ENCODE measurements at places on chromosomes 11 and 22.

DNA sequence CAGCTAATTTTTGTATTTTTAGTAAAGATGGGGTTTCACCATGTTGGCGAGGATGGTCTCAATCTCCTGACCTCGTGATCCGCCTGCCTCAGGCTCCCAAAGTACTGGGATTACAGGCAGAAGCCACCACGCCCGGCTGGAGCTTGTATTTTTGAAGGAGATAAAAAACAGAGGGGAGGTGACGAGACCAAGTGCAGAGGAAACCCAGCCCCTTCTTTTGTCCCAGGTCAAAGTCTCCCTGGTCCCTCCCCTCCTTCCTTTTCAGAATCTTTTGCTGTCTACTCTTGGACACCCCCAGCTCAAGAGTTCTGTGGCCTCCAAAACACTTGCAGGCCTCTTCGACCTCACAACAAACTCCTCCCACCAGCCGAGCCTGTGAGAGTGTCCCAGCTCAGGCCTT lies 12.2 kb upstream of the TMEM184B start:
- no peak for DNase-seq
- H3K36me3 ChIP-seq, result no peaks in the 10 kb centered on the region
- H3K27ac ChIP-seq, result no peak overlapping the region
- no peaks in the 10 kb centered on the region for H3K27me3 ChIP-seq
- no peaks in the 10 kb centered on the region for H3K4me1 ChIP-seq

- no peak overlapping the region for H3K4me3 ChIP-seq
- peak overlapping the region; percentile 25 for H3K27ac ChIP-seq
- DNase-seq, result peak; percentile 46
- no peaks in the 10 kb centered on the region for H3K36me3 ChIP-seq
These were observed 32.0 kb upstream of the LINC01488 start for GRCh38 chr11:69449320-69450063.

- no peak overlapping the region for H3K27ac ChIP-seq
- no peaks in the 10 kb centered on the region for H3K36me3 ChIP-seq
- no peaks in the 10 kb centered on the region for H3K27me3 ChIP-seq
- peaks cover 5% of the 10 kb centered on the region for H3K4me1 ChIP-seq
- no peak overlapping the region for H3K4me3 ChIP-seq
These were observed 10.4 kb upstream of the ZNF74 start for GRCh38 chr22:20383538-20383937.

- H3K4me3 ChIP-seq, result no peak overlapping the region
- no peak overlapping the region for H3K27ac ChIP-seq
- DNase-seq, result no peak
- H3K36me3 ChIP-seq, result no peaks in the 10 kb centered on the region
These were observed 72.0 kb downstream of the TP53I11 start for GRCh38 chr11:44878711-44879110.

- H3K27me3 ChIP-seq, result no peaks in the 10 kb centered on the region
- DNase-seq, result peak; percentile 37
- peaks cover 5% of the 10 kb centered on the region for H3K4me1 ChIP-seq
- H3K27ac ChIP-seq, result no peak overlapping the region
- no peaks in the 10 kb centered on the region for H3K36me3 ChIP-seq
- no peak overlapping the region for H3K4me3 ChIP-seq
These were observed 18.5 kb downstream of the SPECC1L start for GRCh38 chr22:24289114-24289513.

DNA sequence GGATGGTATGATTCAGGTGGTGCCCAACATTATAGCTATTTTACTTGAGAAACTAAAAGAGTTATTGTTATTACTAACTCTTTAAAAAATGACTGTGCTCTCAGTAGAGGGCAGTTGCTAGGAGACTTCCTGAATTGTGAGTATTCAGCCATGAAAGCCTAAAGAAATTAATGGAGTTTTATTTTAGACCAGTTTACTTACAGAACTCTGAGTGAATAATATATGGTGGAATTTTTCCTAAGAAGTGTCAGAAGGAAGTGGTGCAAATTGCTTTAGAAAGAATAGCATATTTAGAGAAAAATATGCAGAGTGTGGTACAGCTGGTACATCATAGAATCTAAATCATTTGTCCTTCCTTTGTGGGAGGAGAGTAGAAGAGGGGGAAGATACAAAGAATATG lies 689.9 kb upstream of the CCDC90B start:
- H3K27ac ChIP-seq, result no peak overlapping the region
- DNase-seq, result no peak
- no peaks in the 10 kb centered on the region for H3K27me3 ChIP-seq

DNA sequence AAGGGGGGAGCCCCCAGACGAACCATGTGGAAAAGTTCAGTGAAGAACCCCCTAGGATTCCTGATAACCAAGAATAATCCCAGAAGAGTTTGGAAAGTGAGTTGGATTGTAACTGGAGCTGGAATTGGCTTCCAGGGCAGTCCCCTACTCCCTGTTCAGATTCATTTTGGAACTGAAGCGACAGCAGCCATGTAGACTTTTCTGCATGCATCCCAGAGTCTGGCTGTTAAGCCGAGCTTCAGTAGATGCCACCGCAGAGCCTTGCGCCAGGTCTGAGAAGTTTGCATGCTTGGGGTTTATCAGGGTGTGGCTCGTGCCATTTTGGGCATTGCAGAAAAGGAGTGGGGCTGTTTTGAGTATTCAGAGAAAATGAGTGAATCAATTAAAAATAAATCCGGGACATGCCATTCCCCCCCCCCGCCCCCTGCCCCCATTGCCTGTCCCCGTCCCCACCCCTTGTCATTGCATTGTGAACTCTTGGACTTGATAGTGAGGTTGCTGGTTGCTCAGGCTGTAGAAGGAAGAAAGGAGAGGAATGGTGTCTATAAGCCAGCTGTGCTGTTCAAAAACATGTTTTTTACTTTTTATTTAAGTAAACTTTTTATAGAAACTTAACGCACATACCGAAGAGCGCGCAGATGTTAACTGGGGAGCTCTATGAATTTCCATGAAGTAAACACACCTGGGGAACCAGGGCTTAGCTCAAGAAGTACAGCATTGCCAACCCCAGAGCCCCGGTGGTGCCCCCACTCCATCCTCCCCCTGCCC lies 71.2 kb downstream of the LDLRAD3 start:
- peaks cover 2% of the 10 kb centered on the region for H3K4me1 ChIP-seq
- no peak overlapping the region for H3K4me3 ChIP-seq
- DNase-seq, result no peak
- H3K36me3 ChIP-seq, result no peaks in the 10 kb centered on the region

- no peak for DNase-seq
- H3K4me1 ChIP-seq, result peaks cover 5% of the 10 kb centered on the region
- H3K27me3 ChIP-seq, result no peaks in the 10 kb centered on the region
- no peak overlapping the region for H3K27ac ChIP-seq
- H3K36me3 ChIP-seq, result peaks cover 4% of the 10 kb centered on the region
These were observed 34.4 kb downstream of the ARVCF start for GRCh38 chr22:19981961-19982920.

DNA sequence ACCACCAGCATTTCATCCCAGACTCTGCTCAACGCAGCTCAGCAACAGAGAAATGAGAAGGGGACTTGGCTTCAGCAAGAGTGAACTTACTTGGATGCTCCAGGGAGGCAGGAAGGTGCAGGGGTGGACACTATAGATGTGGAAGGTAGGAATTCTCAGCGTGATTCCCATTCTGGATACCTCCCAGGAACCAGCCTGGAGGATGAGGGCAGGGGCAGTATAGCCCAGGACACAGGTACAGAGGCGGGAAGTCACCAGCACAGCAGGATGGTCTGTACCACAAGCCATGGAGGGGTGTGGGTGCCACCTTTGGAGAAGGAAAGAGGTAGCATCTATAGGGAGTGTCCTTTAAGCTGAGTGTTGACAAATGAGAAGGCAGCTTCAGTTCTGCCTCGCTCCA lies 1275.2 kb downstream of the TBC1D22A start:
- H3K36me3 ChIP-seq, result no peaks in the 10 kb centered on the region
- no peaks in the 10 kb centered on the region for H3K27me3 ChIP-seq
- H3K4me1 ChIP-seq, result no peaks in the 10 kb centered on the region
- DNase-seq, result no peak

GRCh38 chr11:69320756-69321741 lies 27.1 kb downstream of the MYEOV start:
- H3K27me3 ChIP-seq, result no peaks in the 10 kb centered on the region
- H3K36me3 ChIP-seq, result no peaks in the 10 kb centered on the region
- H3K4me3 ChIP-seq, result no peak overlapping the region

GRCh38 chr11:133661846-133662245 lies 129.5 kb upstream of the OPCML start:
- no peaks in the 10 kb centered on the region for H3K36me3 ChIP-seq
- no peaks in the 10 kb centered on the region for H3K27me3 ChIP-seq
- DNase-seq, result no peak
- H3K4me3 ChIP-seq, result no peak overlapping the region
- no peak overlapping the region for H3K27ac ChIP-seq

- H3K4me3 ChIP-seq, result no peak overlapping the region
- DNase-seq, result peak; percentile 60
- H3K36me3 ChIP-seq, result no peaks in the 10 kb centered on the region
- H3K27ac ChIP-seq, result no peak overlapping the region
- no peaks in the 10 kb centered on the region for H3K27me3 ChIP-seq
These were observed 400.1 kb downstream of the TMEM135 start for GRCh38 chr11:87437844-87438223.

DNA sequence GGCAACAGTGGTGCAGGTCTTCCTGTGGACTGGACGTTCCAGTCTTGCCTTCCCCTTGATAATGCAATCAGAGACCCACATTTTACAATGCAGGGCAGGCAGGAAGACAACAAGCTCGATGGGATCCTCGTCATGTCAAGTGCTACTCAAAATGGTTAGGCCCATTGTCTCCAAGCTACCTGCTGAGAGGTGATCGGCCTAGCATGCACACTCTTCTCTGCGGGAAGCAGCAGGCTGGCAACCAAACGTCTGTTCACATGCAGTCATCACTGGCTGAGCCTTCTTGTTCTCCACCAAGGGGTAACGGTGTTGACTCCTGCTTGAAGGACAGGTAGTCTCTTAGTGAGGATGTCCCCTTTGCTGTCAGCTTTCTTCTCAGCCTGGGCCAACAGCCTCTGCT lies 25.5 kb upstream of the CD82 start:
- no peaks in the 10 kb centered on the region for H3K36me3 ChIP-seq
- H3K27me3 ChIP-seq, result no peaks in the 10 kb centered on the region
- DNase-seq, result peak; percentile 25
- peaks cover 3% of the 10 kb centered on the region for H3K4me1 ChIP-seq
- H3K27ac ChIP-seq, result no peak overlapping the region
- no peak overlapping the region for H3K4me3 ChIP-seq

- H3K4me3 ChIP-seq, result no peak overlapping the region
- no peaks in the 10 kb centered on the region for H3K27me3 ChIP-seq
- no peaks in the 10 kb centered on the region for H3K36me3 ChIP-seq
- DNase-seq, result no peak
These were observed 32.7 kb upstream of the DAGLA start for GRCh38 chr11:61647529-61647928.

DNA sequence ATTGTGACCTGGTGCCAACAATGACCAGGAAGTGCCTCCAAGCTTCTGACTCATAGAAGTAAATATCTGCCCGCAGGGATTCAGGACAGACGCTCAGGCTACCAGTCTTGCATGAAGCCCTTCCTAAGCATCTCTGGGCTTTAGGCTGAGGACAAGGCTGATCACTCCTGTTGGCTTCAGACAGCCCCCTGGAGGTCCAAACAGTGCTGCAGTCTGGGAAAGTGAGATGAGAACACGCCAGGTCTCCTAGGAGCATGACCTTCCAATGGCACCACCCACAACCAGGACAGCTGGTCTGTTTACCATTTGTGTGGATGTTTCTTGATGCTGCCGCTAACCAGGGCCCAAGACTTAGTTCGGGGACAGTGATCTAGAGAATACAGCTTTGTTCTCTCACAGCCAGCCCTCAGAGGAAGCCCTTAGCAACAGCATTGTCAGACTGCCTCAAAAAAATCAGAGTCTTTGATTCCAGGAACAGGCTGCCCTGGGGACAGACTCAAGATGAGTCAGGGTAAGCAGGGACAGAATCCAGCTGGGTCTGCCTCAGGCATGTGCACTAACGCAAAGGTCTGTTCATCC lies 111.2 kb downstream of the ZNF280B start:
- no peaks in the 10 kb centered on the region for H3K36me3 ChIP-seq
- H3K4me3 ChIP-seq, result no peak overlapping the region
- no peak overlapping the region for H3K27ac ChIP-seq
- H3K4me1 ChIP-seq, result no peaks in the 10 kb centered on the region
- DNase-seq, result peak; percentile 34

GRCh38 chr22:50218996-50219727 lies 18.4 kb downstream of the SELENOO start:
- no peaks in the 10 kb centered on the region for H3K27me3 ChIP-seq
- H3K36me3 ChIP-seq, result peaks cover 3% of the 10 kb centered on the region
- H3K27ac ChIP-seq, result no peak overlapping the region
- H3K4me3 ChIP-seq, result no peak overlapping the region
- DNase-seq, result peak; percentile 49
- H3K4me1 ChIP-seq, result no peaks in the 10 kb centered on the region

- no peak overlapping the region for H3K27ac ChIP-seq
- H3K27me3 ChIP-seq, result no peaks in the 10 kb centered on the region
- no peak overlapping the region for H3K4me3 ChIP-seq
- H3K36me3 ChIP-seq, result no peaks in the 10 kb centered on the region
These were observed 1.0 kb upstream of the RAB3IL1 start for GRCh38 chr11:61918251-61918937.

- H3K4me1 ChIP-seq, result peaks cover 7% of the 10 kb centered on the region
- peak; percentile 29 for DNase-seq
- no peak overlapping the region for H3K27ac ChIP-seq
- no peak overlapping the region for H3K4me3 ChIP-seq
These were observed 10.4 kb upstream of the THY1 start for GRCh38 chr11:119433358-119433725.

- H3K27ac ChIP-seq, result no peak overlapping the region
- no peak overlapping the region for H3K4me3 ChIP-seq
- no peak for DNase-seq
- no peaks in the 10 kb centered on the region for H3K36me3 ChIP-seq
- no peaks in the 10 kb centered on the region for H3K27me3 ChIP-seq
These were observed 5.0 kb upstream of the MMP12 start for GRCh38 chr11:102879801-102880200.

- H3K27ac ChIP-seq, result no peak overlapping the region
- no peak overlapping the region for H3K4me3 ChIP-seq
- H3K36me3 ChIP-seq, result peaks cover 29% of the 10 kb centered on the region
- DNase-seq, result peak; percentile 85
- H3K4me1 ChIP-seq, result no peaks in the 10 kb centered on the region
These were observed 28.5 kb downstream of the LRP4 start for GRCh38 chr11:46889689-46890475.

DNA sequence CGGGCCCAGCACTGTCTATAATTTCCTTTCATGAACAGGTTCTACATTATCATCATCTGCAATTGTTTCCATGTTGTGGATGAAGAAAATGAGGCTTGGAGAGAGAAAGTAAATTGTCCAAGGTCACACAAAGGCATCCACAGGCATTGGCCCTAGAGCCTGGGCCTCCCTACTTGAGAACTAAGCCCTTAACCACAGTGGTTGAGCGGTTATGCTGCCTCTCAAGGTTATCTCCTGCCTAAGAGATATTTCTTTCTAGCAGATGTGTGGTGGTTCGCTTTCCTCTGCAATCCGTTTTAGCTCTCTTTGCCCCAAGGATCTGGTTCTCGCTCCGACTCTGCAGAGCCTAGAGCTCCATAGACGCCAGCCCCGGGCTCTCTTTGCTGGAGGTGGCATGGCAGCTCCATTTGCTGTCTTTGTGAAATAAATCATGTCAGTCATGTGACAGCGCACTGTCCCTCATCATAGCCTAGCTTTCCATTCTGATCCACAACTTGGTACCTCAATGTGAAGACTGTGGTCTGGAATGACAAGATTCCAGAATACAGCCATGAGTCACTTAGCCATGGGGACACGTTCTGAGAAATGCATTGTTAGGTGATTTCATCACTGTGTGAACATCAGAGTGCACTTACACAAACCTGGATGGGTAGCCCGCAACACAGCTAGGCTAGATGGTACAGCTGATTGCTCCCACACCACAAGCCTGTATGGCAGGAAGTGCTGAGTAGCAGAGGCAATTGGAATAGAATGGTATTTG lies 27.2 kb downstream of the RPS6KA4 start:
- H3K4me3 ChIP-seq, result no peak overlapping the region
- H3K4me1 ChIP-seq, result peaks cover 6% of the 10 kb centered on the region
- DNase-seq, result peak; percentile 53
- H3K36me3 ChIP-seq, result no peaks in the 10 kb centered on the region
- no peak overlapping the region for H3K27ac ChIP-seq
